ENCODE measurements at places on chromosomes 7 and 10. TPM values are rescaled to one million over a fixed set of nuclear protein-coding genes. Genes with fewer than 3 reads are reported as not detected.

GRCh38 chr7:23338439-23338838, 39.3 kb downstream of the MALSU1 start:
- no peak for DNase-seq

DNA sequence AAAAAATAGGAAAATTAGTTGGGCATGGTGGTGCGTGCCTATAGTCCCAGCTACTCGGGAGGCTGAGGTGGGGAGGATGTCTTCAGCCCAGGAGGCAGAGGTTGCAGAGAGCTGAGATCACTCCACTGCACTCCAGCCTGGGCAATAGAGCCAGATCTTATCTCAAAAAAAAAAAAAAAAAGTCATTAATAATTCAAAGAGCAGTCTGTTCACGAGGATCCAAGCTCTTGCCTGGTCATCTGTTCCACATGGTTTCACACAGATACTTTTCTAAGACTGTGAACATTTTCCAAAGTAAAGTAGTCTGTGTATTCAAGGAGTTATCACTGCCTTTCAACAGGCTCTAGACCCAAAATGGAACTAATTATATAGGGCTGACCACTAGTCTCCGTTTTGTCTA, 86.9 kb downstream of the ZNF277 start:
- no peak for DNase-seq

- no peak for DNase-seq
These were observed 15.4 kb downstream of the PTEN start for GRCh38 chr10:87878664-87879459.

DNA sequence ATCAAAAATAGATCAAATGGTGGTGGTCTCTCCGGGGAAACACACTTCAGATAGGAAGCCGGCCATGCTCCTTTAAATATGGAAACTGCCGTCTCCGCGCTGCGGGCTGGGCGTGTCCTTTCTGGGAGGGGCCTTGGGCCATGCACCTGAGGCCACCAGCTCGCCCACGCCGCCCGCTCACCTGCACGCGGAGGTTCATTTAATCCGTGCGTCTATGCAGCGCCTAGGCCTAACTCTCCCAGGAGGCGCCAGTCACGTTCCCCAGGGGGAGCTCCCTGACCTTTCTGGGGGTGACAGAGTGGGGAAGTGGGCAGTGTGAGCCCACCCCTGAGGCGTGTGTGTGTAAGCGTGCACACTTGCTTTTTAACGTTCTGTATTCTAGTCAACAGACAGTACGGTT, 64.0 kb downstream of the C10orf143 start:
- DNase-seq, result no peak

GRCh38 chr10:115558252-115558651, 465.1 kb downstream of the ATRNL1 start:
- DNase-seq, result no peak

DNA sequence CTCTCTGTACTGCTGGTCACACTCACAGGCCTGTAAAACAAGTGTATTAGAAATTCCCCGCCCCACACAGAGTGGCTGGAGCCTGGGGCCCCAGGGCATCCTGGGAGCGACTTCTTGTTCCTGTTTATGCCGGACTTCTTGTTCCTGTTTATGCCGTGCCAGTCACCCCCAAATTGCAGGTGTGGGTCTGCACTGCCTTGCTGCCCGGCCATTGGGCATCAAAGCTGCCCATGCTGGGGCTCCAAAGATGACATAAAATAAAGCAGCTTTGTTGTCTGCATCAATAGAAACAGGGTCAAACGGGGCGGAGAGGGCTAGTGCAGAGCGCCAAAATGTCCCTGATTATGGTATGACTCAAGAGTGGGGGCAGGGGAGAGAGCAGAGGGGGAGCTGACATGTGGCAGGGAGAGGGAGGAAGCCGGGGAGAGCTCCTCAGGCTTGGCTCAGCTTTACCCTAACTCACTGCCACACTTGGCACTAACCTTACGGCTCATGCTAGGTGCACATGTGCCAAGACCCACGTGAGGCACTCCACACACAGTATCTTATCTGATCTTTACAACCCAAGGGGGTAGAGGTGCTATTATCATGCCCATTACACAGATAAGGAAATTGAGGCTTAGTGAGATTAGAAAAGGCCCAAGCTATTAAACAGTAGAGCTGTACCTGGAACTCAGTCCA, 98.4 kb downstream of the PIP4K2A start:
- no peak for DNase-seq

GRCh38 chr7:134605978-134606923, 40.4 kb upstream of the BPGM start:
- DNase-seq, result peak; percentile 68

Gene KCP
- total RNA-seq, result 0.12 TPM

DNA sequence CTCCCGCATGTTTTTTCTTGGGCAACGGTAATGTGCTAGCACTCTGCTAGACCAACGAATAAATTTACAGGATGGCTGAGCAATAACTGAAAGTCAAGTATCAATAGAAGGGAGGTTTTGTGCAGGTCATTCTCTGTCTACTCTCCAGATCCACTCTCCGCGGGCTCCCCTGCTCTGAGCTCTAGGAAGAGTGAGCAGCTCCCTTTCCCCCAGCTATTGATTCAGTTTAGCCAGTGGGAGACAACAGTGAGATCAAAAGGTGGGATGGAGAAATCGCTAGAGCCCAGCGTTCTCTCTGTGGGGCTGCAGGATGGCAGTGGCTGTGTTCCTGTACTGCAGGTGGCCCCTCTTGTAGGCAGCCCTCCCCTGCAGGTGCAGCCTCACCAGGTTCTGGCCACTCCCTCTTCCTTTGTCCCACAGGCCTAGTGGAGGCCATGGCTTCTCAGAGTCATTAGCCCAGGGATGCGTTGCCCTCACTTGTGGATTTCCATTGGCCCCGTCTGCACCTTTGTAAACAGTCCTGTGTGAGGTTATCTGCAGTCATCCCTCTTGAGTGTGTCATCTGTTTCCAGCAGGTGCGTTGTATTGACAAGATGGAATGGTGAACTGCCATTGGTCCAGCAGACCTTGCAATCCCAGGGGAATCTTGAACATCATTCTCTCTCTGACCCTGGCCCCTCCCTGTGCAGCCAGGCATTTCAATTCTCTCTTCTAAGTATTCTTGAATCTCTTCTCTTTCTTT, 11.1 kb downstream of the MSRB2 start:
- no peak for DNase-seq

DNA sequence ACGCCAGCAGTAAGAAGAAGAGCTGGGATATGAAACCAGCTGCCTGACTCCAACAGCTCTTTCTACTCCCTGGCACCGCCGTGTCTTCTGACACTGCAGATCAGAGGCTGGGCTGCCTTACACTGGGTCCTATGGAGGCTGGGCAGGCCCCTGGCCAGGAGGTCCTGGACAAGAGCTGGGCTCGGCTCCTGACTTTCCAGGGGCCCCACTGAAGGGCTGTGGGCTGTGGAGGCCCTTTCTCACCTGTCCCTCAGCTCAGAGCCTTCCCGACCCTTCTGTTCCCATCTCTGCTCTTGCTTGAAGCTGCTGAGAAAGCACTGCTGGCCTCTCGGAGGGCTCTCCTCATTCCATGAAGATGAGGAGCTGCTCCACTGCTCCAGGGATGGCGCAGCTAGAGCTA, 85.9 kb upstream of the UNC5B start:
- no peak for DNase-seq
